ENCODE measurements at places on chromosomes 3 and 15.

DNA sequence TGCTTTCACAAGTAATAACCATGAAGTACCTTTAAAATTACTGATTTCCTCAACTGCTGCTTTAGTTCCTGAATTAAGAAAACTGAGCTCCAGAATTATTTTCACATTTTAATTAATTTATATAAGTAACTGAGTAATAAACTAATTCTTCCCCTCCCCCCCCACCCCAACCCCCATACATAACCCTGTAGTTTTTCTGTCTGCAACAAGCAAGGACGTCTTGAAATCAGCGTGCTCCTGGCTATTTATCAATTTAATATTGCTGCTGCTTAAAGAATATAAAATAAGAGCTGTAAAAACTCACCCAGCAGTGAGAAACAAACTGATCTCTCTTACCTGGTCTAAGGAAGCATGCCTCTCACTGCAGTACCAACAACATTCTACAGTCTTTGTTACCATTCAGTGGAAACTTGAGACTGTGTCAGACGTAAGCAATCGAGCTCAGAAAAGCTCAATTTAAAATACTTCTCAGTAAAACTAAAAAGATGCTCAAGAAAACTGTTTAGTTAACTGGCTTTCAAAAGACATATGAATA, 121.0 kb downstream of the TFDP2 start:
- no peak for DNase-seq

GRCh38 chr3:76683256-76683655, 356.6 kb upstream of the ROBO2 start:
- DNase-seq, result no peak

DNA sequence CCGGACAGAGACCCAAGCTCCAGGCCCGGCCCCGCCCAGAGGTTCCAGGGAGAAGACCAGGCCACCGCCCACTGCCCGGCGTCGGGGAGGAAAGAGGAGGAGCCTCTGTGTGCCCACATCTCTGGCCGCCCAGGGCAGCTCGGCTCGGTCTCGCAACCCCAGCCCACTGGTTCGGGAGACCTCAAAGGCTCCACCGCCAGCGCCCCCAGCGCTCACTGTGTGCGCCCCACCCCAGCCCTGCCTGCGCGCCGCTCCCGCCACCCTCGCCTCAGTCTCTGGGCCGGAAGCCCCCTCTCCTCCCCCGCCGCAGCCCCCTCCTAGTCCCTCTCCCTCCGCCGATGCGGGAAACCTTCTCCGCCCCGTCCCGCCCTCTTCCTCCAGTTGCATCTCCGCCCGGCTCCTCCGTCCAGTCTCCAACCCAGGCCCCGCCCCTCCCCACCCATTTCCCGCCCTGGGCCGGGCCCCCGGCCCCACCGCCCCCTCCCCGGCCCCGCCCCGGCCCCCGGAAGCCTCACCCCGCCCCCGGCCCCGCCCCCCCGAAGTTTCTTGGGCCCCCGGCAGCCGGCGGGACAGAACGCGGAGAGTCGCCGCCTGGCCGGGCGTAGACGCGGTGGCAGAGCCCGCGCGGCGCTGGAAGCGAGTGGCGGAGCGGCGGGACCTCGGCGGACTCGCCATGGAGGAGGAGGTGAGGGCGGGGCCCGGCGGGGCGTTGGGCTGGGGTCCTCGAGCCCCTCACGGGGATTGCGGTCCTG, at the start of gene PLEKHO2:
TSS of gene PLEKHO2 (plus strand) at position 572 of the 752 bp plus-strand sequence. CDS start at position 674, 102 bp downstream.
- peak; percentile 92 for DNase-seq

GRCh38 chr15:71393383-71393782, 278.1 kb downstream of the THSD4 start:
- no peak for DNase-seq

DNA sequence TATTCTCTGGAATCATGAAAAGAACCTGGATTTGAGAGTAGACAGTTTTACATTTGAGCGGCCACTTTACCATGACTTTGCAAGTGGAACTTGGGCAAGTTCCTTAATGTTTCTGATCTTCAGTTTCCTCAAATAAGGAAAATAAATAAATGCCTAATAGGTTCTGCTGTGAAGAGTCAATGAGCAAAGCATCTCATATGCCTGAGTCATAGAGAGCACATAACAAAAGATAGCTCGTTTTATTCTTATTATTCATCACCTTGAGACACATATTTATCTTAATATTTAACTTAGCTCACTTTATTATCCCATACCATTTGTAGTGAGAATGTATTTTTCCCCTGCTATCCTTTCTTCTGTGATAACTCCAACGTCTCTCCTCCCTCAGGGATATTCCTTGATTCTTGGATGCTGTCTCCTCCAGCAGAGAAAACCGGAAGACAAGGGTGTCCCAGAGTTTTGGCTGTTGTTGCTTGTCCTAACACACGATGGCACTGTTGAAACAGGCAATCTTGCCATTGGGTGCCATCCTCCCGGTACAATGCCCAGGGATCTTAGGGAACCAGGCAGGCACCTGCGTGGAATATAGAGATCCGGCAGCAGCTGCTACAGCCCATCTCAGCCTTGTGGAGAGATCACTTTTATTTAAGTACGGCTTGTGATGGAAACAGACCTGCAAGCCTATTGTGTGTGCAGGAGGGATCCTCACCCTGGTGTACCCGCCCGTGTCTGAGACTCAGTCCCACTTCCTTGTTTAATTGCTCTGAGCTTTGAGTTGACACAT, 33.3 kb upstream of the VPS33B start:
- peak; percentile 68 for DNase-seq

- no peak for DNase-seq
Measured at GRCh38 chr15:55283379-55284147, 6.0 kb downstream of the RAB27A start.

- DNase-seq, result no peak
Measured at GRCh38 chr3:154040283-154040682, 80.9 kb upstream of the ARHGEF26 start.

DNA sequence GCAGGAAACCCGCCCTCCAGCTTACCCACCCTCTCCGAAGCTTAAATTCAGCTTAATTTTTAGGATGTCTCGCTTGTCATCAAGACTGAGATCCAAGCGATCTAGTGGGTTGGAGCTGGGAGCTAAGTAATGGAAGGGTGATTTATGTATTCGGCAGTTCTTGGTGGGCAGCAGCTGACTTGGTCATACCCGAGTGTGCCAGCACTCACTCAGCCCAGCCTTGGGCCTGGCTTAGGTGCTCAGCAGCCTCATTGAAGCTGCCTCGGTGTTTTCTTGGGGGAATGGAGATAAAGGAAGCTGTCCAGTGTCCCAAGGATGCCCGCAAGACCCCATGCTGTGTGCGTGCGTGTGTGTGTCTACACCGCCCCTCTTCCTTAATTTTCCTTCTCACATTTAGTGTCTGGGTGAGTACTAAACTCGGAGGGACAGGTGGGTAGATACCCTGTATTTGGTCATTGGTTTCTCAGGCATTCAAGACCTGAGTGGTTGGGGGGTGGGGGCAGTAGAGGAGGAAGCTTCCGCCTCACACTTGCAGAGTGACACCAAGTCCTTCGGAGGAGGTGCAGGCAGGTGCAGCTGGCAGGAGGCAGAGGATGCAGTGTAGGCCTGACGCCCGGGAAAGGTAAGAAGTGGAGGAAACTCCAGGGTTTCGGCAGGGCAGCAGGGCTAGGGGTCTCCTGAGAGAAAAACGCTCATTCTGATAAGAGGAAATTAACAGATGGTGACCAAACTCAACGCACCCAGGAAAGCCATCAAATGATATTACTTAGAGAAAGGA, 92.8 kb downstream of the PCSK6 start:
- no peak for DNase-seq

DNA sequence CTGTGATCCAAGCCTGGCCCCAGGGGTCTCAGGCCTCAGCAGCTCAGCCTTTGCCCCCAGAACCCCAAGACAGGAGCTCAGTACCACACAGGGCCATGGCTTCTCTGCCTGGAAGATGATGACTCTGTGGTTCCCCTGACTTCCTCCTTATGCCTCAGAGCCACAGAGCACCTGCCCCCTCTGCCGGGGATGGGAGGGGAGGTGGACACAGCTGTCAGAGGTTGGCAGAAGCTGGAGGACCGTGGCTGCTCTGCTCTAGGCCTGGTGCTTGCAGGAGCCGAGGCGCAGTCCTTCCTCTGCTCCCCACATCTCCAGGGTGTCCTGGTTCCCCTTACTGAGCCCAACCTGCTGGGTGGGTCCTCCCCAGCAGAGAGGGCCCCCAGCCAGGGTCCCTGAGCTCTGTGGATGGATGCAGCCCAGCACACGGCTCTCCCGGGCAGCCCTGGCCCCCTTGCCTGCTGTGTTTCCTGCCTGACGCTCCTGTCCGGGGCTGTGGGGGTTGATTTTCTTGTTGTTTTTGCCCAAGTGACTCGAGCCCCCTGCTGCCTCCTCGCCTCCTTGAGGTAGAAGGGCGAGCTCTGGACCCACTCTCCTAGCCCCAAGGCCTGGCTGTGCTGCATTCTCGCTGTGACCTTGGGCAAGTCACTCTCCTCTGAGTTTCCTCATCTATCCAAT, 36.6 kb downstream of the PSTPIP1 start:
- DNase-seq, result peak; percentile 13

GRCh38 chr3:13886593-13887129, 6.8 kb upstream of the WNT7A start:
- no peak for DNase-seq

DNA sequence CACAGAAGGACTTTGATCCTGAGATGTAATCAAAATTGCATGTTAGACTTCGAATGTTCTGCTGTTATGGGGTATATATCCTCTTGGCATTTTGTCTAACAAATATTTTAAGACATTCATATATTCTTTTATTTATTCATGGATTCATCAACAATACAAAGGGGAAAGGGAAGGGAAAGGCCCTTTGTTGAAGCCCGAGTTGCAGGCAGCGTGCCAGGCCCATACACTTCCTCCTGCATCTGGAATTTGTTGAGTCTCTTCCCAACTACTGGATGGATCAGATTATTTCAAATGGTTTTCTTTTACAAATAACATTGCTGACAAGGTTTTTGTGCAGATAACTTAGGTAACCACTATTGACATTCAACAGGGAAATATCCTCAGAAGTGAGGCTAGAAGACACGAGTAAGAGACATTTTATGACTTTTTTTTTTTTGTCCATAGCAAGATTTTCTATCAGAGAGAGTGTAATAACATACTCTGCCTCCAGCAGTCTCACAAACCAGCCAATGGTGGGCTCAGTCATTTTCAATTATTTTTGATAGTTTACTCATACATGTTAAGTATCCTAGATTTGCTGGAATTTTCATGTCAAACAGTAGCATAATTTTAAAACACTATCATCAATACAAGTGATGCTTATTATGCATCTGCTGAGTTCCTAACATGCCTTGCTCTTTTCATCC, 94.3 kb downstream of the RPL39L start:
- DNase-seq, result no peak

GRCh38 chr3:3189102-3189727, 9.7 kb upstream of the CRBN start:
- DNase-seq, result no peak

GRCh38 chr3:134761213-134761612, 33.8 kb upstream of the EPHB1 start:
- no peak for DNase-seq

DNA sequence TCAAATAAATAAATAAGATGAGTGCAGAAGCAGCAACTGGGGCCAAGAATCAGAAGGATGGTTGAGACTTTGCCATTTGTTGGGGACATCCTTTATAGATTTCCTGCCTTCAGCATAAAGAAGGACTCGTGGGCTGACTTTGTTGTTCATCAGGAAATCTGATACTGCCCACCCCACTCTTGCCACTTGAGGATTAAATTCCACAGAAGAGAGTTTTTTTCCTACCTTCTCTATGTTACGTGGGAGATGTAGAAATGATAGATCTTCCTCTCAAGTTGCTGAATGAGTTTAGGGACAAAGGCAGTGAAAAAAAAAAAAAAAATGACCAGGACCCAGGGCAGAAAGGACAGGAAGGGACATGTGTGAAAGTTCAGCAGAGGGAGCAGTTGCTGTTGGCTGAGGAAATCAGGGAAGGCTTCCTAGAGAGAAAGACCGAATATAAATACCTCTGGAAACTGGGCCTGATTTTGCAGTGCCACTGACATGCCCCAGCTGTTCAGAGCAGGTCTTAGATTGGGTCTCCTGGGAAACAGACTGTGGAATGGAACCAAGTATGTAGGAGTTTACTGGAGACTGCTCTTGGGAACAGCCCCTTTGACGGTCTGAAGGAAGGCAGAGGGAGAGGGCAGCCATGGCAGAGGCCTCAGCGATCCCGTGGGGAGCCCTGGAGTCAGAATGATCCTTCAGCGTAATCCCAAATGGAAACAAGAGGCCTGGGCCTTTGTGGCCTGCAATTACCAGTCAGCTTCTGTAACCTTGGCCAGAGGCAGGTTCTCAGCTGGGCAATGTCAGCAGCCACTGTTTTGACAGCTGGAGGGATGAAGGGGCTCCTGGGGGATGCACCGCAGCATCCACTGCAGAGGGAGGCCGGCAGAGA, 50.9 kb downstream of the C3orf20 start:
- no peak for DNase-seq

DNA sequence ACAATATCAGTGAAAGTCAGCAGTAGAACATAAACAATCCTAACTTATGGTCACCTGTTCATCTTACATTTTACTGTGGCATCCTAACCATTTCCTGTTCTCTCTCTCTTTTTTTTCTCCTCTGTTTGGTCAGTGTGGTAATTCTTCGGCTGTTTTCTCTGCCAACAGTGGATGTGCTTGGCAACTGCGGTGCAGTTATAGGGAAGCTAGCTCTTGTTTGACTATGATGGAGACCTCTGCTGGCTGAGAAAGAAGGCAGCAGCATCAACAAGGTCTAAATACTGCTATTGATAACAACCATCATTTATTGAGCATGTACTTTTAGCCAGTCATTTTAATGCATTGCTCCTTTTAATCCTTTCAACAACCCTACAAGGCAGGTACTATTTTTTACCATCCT, 723 bp upstream of the DRD3 start:
- DNase-seq, result no peak

DNA sequence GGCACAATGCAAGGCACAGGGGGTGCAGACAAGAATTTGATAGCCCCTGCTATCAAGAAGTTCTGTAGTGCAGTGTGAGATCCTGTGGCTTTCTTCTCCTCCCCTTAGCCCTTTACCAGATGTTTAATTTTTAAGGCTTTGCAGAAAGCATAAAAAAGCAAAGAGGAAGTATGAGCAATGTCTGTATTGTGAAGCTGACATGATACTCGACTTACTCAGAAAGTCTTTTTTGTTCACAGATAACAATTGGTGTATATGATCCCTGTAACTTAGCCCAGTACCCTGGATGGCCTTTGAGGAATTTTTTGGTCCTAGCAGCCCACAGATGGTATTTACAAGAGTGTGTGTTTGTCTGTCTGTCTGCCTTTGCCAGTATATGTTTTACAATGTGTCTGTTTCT, 58.9 kb downstream of the ATG7 start:
- DNase-seq, result no peak

DNA sequence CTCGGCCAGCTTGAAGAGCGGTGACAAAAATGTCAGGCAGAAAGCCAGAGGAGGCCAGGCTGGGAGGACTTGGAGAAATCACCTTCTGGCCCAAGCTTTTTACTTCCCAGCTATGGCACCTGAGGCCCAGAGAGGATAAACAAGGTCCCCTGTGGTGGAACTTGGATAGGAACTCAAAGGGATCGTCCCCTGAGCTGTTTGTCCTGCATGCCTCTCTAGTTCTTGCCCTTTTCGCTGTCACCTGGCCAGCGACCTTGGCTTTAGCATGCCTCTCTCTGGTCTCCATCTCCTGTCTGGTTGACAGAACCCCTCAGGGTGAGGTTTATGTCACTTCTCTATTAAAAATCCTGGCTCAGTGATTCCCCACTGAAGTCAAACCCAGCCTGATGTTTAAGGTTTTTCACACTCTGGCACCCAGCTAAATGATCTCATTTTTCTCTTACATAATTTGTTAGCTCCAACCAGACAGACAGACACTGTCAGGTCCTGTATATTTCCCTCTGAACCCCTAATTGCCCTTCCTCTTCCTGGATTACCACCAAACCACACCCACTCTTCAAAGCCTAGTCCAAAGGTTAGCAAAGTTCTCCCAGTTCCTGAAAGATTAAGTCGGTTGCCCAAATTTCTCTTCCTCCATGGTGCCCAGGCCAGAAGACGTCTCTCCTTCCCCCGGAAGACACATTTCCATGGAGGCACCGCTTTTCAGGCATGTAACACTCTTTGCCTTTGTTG, 169.1 kb downstream of the FAM43A start:
- DNase-seq, result no peak
